Bone marrow (tissue), 2 donors: ENCODE measurements at places on chromosomes 2 and 18.

- no peak for DNase-seq
Measured at GRCh38 chr2:153622285-153622684, 143.7 kb upstream of the RPRM start.

DNA sequence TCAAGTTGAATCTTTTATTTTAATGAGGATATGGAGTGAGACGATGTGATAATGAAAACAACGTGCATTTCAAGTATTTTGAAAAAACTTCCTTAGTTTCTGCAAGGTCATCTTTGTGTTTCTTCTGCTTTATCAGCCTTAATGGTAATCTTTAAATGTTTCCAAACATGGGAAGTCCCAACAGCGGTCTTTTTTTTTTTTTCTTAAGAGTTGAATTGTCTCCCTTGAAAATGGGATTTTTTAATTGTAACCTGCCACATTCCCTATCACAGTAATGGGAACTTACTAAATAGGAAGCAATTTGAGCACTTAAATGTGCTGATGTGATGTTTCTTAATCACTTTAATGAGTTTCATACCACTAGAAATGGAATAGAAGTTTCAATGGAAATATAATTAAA is 45.8 kb downstream of the ATIC start:
- no peak for DNase-seq

GRCh38 chr2:104433657-104434056 is 420.3 kb upstream of the POU3F3 start:
- DNase-seq, result no peak

GRCh38 chr2:45009303-45009927 is at the start of gene SIX2:
TSS of gene SIX2 (minus strand) at chr2:45009452. CDS start at chr2:45009110, 342 bp downstream.
- DNase-seq, result no peak

DNA sequence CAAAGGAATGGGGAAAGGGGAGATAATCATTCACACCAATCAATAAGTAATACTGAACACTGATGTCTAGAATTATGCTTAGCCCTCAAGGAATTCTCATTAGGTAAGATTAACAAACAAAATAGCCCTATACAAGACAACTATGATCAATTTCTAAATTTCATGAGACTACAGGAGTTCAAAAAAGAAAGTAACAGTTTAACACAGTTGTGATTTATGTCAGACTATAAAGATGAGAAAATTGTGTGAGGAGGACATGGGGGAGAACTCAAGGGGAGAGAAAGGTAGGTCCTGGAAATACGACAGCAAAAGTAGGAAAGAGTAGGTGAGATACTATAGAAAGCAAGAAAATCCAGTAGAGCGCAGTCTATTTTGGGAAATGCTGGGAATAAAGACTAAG is 14.9 kb downstream of the ROCK1 start:
- DNase-seq, result no peak

DNA sequence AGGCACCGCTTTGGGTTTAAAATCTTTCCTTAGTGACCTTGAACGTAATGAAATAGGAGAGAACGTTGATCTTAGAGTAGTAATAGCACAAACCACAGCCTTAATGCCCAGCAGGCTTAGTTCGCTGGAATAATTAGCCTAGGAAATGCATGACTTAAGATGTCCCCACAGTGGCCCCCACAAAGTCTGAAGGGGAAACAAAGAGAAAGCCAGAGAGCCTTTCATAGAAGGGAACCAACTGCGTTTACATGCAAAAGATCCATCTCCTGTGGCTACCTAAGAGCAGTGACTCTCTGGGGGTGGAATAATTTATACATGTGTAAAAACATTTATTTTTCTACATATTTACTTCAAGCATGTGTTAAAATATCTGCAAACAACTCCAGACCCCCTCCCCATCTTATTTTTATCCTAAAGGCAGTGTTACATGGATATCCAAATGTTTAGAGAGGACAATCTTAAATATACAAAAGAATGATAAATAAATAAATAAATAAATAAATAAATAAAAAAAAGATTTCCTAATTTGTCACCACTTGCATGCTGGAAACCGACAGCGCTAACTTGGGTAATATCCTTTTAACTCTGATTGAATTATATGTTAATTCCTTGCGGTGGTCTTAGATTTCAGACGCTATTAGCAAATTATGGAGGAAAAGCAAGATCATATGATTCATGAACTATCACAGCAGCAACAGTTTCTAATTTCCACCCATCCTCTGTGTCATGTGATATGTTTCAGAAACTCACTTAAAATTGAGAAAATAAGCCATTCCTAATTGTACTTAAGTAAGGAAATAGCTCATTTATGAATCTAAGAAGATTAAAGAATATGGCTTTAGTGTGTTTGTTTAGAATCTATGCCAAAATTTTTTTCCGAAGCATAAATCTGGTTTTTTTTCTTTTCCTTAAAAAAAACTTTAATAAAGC is 23.4 kb upstream of the CYP1B1 start:
- no peak for DNase-seq

- no peak for DNase-seq
Measured at GRCh38 chr18:33014060-33014796, 241.4 kb upstream of the KLHL14 start.

DNA sequence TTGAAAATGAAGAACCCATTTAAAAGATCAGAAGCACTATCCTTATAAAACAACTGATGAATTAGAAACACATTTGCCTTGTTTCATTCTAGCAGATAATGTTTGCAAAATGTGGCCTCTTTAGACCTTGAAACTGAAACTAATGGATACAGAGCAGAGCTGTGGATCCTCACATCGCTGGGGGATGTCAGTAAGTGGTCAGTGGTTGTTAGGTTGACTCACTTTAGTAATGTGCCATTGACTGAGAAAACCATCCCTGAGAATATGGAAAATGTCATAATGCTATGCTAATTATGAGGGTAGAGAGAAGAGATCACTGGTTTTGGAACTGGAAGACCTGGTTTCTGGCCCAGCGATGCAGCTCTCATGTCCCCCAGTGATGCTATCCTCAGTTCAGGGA is 176.7 kb downstream of the MYO1B start:
- DNase-seq, result no peak

GRCh38 chr2:168639441-168639898 is 163.0 kb upstream of the NOSTRIN start:
- DNase-seq, result no peak

GRCh38 chr18:47882641-47883040 is 47.8 kb downstream of the SMAD2 start:
- no peak for DNase-seq

- no peak for DNase-seq
Measured at GRCh38 chr2:127163921-127164320, 56.2 kb downstream of the CYP27C1 start.

DNA sequence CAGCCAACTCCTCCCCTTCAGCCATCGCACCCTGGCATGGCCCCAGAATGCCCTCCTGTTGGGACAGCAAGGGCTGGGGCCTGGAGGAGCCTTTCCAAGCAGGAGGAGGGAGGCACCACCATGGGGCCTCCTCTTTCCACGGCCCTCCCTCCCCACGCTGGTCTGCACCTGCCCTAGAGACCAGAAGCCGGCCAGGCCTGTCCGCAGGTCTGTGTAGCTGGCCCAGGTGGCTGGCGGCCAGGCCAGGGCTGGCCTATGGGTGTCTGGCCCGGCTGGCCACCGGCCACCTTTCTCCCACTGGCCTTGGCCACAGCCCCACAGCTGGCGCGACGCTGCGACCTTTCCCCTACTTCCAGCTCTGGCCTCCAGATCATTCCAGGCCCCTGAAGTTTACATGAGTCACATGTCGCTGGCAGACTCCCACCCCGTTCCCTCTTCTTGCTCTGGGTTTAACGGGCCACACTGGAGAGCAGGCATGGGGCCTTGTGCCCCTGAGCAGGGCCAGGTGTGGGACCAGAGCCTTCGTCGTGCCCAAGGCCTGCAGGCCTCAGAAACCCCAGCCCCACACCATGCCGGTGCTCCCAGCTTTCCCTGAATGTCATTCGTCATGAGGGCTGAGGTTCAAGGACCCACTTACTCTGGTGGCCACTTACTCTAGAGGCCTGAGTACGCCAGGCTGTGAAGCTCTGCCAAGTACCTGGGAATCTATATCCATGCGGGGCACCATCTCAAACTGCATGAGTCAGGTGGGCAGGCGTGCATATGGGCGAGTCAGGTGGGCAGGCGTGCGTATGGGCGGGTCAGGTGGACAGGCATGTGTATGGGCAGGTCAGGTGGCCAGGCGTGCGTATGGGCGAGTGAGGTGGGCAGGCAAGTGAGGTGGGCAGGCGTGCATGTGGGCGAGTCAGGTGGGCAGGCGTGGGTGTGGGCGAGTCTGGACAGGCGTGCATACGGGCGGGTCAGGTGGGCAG is 33.3 kb upstream of the KLF11 start:
- no peak for DNase-seq

- DNase-seq, result no peak
Measured at GRCh38 chr2:187544371-187545080, 9.7 kb downstream of the TFPI start.

DNA sequence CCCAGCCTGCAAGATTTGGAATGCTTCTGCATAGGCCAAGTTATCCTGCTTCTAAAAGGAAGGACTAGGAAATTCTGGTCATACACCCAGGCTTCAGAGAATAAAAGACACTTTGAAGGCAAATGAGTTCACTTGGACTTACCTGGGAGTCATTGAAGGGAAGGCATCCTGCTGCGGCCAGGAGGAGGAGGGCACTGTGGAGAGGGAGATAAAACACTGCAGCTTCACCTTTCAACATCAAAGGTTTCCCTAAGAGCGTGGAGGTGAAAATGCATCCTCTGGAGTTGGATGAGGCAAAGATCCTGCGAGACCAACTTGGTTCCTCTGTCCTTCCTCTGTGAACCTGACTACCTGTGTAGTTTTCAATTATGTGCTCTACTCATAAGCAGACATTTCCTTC is 79.5 kb upstream of the RIOK3 start:
- no peak for DNase-seq

GRCh38 chr2:140247451-140248195 is 1467.4 kb upstream of the NXPH2 start:
- DNase-seq, result no peak

GRCh38 chr2:160114020-160114419 is 51.6 kb upstream of the PLA2R1 start:
- no peak for DNase-seq

DNA sequence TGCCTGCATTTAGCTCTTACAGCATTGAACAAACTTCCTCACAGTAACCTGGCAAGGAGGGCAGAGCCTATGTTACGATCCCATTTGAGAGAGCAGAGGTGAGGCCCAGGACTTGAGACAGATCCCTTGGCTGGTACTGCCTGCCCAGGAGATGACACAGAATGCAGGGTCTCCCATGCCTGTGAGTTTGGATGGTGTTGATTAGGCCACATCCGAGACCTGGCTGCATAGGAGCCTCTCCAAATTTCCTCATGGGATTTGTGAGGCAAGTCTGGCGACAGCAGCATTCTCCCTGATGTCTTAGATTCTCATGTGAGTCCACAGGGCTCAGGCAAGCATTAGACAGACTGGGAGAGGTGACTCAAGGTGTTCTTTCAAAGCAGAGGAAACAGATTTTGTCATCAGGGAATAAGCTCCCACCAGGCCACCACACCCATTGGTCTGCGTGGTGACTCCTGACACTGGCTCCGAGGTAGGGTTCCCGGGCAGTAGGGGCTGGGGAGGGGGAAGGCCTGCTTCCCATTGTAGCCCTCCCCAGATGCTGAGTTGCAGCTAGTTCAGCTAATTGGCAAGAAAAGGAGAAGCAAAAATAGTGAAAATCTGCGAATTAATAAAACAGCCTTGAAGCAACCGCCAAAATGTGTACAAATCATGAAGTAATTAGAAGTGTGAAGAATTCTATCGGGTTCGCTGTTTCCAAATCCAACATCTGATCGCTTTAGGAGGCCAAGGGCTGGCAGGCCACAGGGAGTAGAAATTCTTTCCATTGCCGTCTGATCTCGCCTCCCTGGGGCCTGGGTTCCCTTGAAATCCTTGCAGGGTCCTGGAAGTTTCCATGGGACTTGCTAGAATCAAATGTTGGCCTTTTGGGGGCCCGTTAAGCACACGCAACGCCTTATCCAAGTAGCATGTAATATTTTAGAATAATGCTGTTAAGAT is 68.0 kb downstream of the MAPK4 start:
- DNase-seq, result no peak

- no peak for DNase-seq
Measured at GRCh38 chr18:74532511-74533025, 1.7 kb upstream of the CNDP1 start.

DNA sequence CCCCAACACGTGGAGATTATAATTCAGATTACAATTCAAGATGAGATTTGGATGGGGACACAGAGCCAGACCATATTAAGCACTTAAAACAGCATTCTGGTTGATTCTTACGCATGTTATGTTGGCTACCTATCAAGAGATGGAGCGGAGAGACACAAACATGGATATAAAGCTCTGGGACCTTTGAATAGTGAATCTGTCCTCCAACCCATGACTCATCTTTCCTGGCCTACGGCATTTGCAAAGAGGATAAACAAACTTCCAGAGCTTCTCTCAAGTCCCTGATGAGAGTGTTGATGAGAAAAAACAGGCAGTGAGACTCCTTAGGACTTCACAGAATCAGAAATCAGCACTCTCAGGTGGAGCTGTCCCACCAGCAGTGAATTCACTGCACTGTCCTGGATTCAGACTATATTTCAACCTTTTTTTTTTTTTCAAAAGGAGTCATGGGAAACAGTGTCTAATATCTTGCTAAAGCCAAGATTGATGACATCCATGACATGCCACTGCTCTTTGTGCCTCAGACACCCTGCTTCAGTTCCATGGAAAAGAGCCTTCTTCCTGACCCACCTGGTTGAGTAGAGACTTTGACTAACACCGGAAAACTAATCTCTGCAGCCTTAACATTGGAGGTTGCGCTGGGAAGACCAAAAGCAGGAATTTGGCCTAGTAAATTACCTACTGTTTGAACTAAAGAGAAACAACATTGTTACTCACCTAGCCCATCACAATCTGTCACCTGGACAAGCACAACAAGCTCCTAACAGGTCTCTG is 62.1 kb upstream of the NPAS2 start:
- DNase-seq, result no peak

DNA sequence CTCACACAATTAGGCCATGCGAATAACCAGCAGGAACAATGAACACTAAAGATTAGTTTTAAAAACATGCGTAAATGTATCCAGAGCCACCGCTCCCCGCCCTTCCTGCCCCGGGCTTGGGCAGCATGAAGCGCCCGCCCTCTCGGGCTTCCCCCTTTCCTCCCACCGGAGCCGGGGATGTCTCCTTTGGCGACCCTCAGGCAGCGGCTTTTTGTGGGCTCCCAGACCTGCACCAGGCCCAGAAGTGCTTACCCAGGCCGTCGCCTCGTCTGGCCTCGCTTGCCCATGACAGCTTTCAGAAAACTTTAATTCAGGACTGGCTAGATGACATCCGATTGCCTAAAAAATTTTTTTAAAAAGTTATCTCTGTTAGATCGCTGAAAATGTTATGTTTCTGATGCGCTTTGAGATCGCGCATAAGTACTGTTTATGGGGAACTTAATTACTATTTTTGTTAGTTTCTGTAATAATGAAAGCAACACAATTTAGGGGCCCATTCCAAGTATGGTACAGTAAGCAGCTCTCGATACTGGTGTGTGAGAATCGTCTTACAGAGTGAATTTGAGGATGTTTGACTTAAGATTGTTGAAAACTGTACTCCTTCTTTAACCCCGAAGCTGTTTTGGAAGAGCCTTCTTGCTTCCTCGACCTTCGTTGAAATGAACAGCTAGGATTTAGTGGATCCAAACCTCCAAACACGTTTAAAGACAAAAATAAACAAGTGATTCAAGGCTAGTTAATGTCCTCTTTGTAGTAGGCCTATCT is 1.1 kb downstream of the MAP3K20 start:
- no peak for DNase-seq
